ENCODE measurements at places on chromosomes 5 and 9. TPM values are rescaled to one million over a fixed set of nuclear protein-coding genes. Genes with fewer than 3 reads are reported as not detected.

DNA sequence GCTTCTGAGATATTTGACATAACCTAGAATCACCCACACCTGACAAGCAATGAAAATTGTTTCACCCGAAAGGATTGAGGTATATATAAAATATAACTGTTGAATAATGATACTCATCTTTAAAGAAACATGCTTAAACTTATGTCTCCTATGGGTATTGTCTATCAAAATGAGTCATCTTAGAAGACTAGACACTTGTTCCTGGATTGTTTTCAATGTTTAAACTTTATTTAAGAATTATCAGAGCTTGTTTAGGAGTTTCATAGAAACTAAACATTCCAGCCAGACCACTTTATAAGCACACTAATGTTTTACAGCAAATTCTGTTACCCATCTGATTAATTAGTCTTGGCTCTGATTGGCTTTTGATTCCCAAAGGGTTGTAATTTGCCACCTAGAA, 19.6 kb downstream of the NFX1 start:
- no peak overlapping the region for H3K4me3 ChIP-seq
- no peaks in the 10 kb centered on the region for H3K27me3 ChIP-seq
- no peak for DNase-seq
- H3K36me3 ChIP-seq = peaks cover 92% of the 10 kb centered on the region

DNA sequence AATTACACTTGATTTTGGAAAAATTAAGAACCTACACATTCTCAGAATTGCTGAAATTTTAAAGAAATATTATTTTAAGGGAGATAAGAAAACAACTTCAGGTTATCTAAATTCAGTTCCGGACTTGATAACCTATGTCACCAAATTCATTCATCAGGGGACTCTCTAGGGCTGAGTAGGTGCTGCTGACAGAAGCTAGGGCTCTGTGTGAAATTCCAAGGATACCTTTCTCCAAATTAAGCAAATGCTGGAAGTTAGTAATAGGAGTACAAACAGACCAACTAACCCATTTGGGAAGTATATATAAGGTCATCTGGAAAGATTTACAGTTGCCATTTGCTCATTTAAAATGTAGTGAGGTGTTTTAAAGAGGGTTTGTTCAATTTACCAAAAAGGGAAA, 84.3 kb downstream of the SMIM23 start:
- no peak for DNase-seq
- H3K36me3 ChIP-seq = peaks cover 49% of the 10 kb centered on the region
- no peak overlapping the region for H3K4me3 ChIP-seq
- no peaks in the 10 kb centered on the region for H3K27me3 ChIP-seq

DNA sequence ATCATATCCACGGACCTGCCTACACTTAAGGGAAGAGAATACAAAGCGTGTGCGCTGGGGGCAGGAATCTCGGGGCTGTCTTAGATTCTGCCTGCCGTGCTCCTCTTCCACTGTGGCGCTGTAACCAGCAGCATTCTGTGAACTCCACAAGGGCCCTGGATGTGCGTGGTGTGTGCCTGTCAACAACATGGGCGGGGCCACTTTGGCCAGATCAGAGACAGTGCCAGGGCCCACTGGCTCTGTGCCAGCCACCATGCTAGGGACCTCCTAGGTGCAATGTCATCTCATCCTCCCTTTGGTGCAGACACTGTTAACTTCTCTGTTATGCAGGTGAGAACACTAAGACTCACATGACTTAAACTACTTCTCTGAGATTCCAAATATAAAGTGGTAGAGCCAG, 113.7 kb downstream of the COL23A1 start:
- no peak overlapping the region for H3K27ac ChIP-seq
- DNase-seq = no peak
- no peaks in the 10 kb centered on the region for H3K36me3 ChIP-seq
- no peaks in the 10 kb centered on the region for H3K27me3 ChIP-seq
- H3K4me1 ChIP-seq = peaks cover 28% of the 10 kb centered on the region
- H3K4me3 ChIP-seq = no peak overlapping the region

Gene ZFR
- polyA plus RNA-seq = 24.6 TPM

Gene RGS7BP
- not detected for polyA plus RNA-seq

Gene ROR2
- 0.34 TPM for polyA plus RNA-seq

DNA sequence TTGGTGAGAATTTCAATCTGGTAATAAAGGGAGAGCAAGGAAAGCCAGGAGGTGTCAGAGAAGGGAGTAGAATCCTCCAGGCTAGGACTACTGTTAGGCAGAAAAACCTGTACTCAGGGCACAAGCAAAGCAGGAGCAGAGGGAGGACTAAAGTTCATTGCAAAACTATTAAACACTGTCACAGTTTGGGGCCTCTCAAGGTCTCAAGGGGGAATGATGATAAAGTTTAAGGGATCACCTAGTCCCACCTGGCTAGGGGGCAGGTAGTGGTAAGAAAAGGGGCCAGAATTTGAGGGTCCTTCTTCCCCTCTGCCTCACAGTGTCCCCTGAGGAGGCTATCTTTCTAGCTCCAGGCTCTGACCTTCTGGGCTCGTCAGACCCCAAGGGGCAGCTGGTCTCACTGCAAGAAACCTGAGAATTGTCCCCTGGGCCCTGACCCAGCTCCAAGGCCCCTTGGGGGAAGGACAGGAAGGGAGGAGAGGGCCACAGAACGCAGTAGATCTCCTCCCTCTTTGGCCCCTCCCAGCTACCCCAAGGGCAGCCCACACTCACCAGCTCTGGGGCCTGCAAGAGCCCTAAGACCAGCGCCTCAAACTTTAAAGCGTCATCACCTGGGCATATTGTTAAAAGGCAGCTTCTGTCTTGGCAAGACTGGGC, 974 bp downstream of the CCDC69 start:
- H3K27me3 ChIP-seq = no peaks in the 10 kb centered on the region
- no peaks in the 10 kb centered on the region for H3K36me3 ChIP-seq
- no peak overlapping the region for H3K27ac ChIP-seq
- no peaks in the 10 kb centered on the region for H3K4me1 ChIP-seq
- peak overlapping the region; percentile 65 for H3K4me3 ChIP-seq

Gene EIF4E1B
- not detected for polyA plus RNA-seq

Gene C9orf152
- polyA plus RNA-seq = not detected

Gene DMGDH
- polyA plus RNA-seq = 0.56 TPM

DNA sequence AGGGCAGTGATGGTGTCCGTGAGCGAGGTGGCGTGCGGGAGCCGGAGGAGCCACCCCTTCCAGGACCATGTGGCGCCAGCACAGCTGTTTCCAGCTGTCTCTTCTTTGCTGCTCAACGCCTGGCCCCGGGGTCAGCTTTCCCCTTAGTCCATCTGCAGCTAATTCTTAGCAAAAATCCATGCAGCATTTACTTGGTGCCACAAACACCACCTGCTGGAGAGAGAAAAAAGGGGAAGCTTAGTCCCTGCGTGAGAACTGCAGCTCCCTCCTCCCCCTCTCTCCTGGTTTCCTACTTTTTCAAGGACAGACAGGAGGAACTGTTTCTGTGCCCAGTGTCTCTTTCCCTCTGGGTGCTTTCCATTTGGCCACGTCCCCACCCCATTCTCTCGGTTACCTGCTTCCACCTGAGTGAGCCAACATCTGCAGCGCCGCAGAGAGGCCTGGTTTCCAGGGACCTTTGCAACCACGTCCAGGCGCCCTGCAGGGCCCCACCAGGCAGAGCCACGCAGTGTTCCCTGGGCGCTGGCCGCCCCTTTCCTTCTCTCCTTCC, 3.4 kb downstream of the SLC6A19 start:
- peaks cover 59% of the 10 kb centered on the region for H3K27me3 ChIP-seq
- DNase-seq = peak; percentile 76
- H3K27ac ChIP-seq = no peak overlapping the region
- H3K4me3 ChIP-seq = no peak overlapping the region
- no peaks in the 10 kb centered on the region for H3K36me3 ChIP-seq

Gene ZDHHC11
- polyA plus RNA-seq = 0.65 TPM

Gene TRIM7
- polyA plus RNA-seq = 3.5 TPM

Gene BSPRY
- polyA plus RNA-seq = 0.03 TPM

DNA sequence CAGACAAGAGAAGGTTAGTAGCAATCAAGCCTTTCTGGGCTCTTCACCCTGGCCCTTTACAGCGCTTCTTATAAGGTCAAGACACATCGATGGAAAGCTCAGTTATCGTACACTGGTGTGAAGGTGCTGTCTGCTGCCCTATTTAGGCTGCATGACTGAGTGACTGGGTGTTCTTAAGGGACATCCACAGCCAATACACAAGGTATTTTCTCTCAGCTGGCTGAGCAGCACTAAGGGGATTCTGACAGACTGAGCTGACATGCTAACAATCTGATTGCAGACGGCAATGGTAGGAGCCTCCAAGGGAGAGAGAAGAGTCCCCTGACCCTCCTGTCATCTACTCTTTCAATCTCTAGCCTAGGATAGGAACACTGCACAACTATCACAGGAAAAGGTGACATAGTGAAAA, 577.9 kb downstream of the ISL1 start:
- no peaks in the 10 kb centered on the region for H3K27me3 ChIP-seq
- H3K36me3 ChIP-seq = no peaks in the 10 kb centered on the region
- peak; percentile 5 for DNase-seq
- no peaks in the 10 kb centered on the region for H3K4me1 ChIP-seq
- no peak overlapping the region for H3K4me3 ChIP-seq
- peak overlapping the region; percentile 99 for H3K27ac ChIP-seq

- H3K36me3 ChIP-seq = no peaks in the 10 kb centered on the region
- H3K27ac ChIP-seq = no peak overlapping the region
- DNase-seq = no peak
- H3K4me3 ChIP-seq = no peak overlapping the region
- H3K27me3 ChIP-seq = no peaks in the 10 kb centered on the region
- no peaks in the 10 kb centered on the region for H3K4me1 ChIP-seq
Measured at GRCh38 chr5:12099296-12099695, 195.1 kb upstream of the CTNND2 start.

DNA sequence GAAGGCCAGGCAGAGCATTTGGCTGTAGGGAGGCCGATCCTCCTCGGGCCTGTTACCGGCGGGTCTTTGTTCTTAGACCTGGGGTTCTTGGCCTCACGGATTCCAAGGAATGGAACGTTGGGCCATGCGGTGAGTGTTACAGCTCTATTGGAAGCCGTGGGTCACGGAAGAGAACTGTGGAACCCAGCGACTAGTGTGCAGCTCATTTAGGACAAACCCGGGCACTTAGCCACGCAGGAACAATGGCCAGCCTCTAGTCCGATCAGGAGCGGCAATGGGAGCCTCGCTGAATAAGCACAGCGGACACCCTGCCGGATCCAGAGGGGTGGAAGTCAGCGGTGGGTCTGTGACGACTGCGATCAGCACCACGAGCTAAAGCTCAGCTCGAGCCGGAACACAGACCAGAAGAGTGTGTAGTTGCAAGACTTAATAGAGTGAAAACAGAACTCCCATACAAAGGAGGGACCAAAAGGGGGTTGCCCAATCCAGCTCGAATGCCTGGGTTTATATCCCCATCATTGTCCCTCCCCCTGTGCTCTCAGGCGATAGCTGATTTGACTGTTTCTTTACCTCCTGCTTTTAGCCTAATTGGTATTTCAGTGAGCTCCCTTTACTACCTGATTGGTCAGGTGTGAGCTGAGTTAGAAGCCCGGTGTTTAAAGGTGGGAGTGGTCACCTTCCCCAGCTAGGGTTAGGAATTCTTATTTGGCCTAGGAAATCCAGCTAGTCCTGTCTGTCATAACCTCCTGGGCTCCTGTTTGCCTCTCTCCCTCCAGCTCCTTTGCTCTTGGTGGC, 53.7 kb upstream of the RPL26L1 start:
- H3K4me3 ChIP-seq = no peak overlapping the region
- peaks cover 5% of the 10 kb centered on the region for H3K36me3 ChIP-seq
- peaks cover 56% of the 10 kb centered on the region for H3K4me1 ChIP-seq
- no peaks in the 10 kb centered on the region for H3K27me3 ChIP-seq

- H3K27me3 ChIP-seq = no peaks in the 10 kb centered on the region
- no peak for DNase-seq
- H3K4me1 ChIP-seq = no peaks in the 10 kb centered on the region
- no peak overlapping the region for H3K4me3 ChIP-seq
Measured at GRCh38 chr9:109953813-109954497, 174.0 kb downstream of the PALM2AKAP2 start.

DNA sequence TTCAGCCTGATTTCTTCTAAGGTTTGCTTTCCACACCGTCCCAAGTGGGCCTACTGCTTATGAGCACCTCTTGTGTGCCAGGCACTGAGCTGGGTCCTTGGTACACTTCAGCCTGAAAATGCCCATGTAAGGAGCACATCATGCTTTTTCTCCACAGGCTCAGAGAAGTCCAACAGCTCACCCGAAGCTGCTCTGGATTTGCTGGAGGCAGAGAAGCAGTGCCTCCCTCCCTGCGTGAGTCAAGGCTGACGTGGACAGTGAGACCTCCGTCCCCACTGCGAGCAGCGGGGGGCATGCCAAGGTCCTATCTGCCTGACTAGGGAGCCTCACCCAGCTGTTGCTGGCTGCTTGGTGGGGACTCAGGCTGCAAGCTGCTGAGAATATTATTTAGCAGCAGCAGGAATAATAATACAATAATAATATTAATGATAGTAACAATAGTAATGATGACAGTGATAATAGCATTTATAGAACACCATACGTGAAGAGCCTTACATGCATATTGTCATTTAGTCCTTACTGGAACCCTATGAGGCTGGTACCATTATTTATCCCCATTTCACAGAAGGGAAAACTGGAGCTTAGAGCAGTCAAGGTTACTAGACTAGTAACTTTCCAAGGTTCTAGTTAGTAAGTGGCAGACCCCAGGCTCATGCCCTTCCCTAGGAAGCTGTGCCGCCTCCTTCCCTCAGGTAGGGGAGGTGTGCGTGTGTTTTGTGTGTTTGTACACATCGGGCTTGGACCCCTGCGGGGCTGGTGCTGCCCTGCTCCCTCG, 194.8 kb downstream of the HSPA4 start:
- no peaks in the 10 kb centered on the region for H3K27me3 ChIP-seq
- H3K27ac ChIP-seq = no peak overlapping the region
- H3K4me1 ChIP-seq = peaks cover 22% of the 10 kb centered on the region
- no peak for DNase-seq
- H3K4me3 ChIP-seq = no peak overlapping the region

GRCh38 chr9:125894566-125894965, 147.4 kb downstream of the PBX3 start:
- peaks cover 4% of the 10 kb centered on the region for H3K36me3 ChIP-seq
- H3K4me3 ChIP-seq = no peak overlapping the region
- DNase-seq = no peak
- H3K27me3 ChIP-seq = no peaks in the 10 kb centered on the region
- H3K27ac ChIP-seq = peak overlapping the region; percentile 58

GRCh38 chr5:89866410-89866809, 543.1 kb downstream of the CETN3 start:
- DNase-seq = no peak
- H3K27me3 ChIP-seq = no peaks in the 10 kb centered on the region
- no peak overlapping the region for H3K27ac ChIP-seq
- no peaks in the 10 kb centered on the region for H3K36me3 ChIP-seq
- no peaks in the 10 kb centered on the region for H3K4me1 ChIP-seq

GRCh38 chr5:115894342-115894741, 52.6 kb downstream of the AP3S1 start:
- no peak for DNase-seq
- H3K4me3 ChIP-seq = no peak overlapping the region
- H3K27me3 ChIP-seq = no peaks in the 10 kb centered on the region
- no peaks in the 10 kb centered on the region for H3K36me3 ChIP-seq
- no peak overlapping the region for H3K27ac ChIP-seq

GRCh38 chr5:149114403-149115312, 26.6 kb upstream of the ABLIM3 start:
- peaks cover 8% of the 10 kb centered on the region for H3K4me1 ChIP-seq
- 0 out of 2 replicates have a peak overlapping the region, but pooled peaks have one; percentile 2 for H3K27ac ChIP-seq
- H3K36me3 ChIP-seq = no peaks in the 10 kb centered on the region
- H3K27me3 ChIP-seq = no peaks in the 10 kb centered on the region
- H3K4me3 ChIP-seq = no peak overlapping the region

- H3K36me3 ChIP-seq = no peaks in the 10 kb centered on the region
- H3K4me3 ChIP-seq = no peak overlapping the region
- no peak for DNase-seq
Measured at GRCh38 chr5:74026310-74026709, 400.3 kb downstream of the ARHGEF28 start.

Gene UNC5A
- 0.55 TPM for polyA plus RNA-seq

- no peaks in the 10 kb centered on the region for H3K36me3 ChIP-seq
- peaks cover 11% of the 10 kb centered on the region for H3K4me1 ChIP-seq
- peak; percentile 38 for DNase-seq
- H3K4me3 ChIP-seq = no peak overlapping the region
- peak overlapping the region; percentile 22 for H3K27ac ChIP-seq
Measured at GRCh38 chr5:58076483-58077257, 383.2 kb downstream of the PLK2 start.
